ENCODE measurements at places on chromosomes 7 and 10.

- no peak for DNase-seq
Measured at GRCh38 chr10:30781670-30782121, 152.1 kb upstream of the LYZL2 start.

DNA sequence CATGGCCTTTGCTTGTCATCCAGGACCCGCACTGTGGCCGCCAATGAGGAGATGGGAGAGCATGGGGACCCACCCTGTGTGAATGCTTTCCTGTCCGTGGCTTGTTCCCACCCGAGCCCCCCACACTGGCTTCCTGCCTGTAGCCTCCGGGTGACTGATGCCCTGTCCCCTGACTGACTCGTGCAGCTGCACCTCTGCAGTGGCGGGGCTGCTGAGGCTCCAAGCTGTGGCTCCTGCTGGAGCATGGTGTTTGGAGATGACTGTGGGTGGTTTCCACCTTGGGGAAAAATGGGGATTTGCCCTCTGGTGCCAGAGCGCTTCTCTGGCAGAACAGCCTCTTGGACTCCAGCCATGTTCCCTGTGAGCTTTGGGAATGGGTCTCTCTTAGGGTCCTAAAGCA is 2.1 kb downstream of the CAMK1D start:
- peak; percentile 25 for DNase-seq

GRCh38 chr10:68516766-68517165 is 10.6 kb downstream of the SLC25A16 start:
- DNase-seq, result no peak

- no peak for DNase-seq
Measured at GRCh38 chr7:5700391-5700985, 81.0 kb downstream of the RNF216 start.

DNA sequence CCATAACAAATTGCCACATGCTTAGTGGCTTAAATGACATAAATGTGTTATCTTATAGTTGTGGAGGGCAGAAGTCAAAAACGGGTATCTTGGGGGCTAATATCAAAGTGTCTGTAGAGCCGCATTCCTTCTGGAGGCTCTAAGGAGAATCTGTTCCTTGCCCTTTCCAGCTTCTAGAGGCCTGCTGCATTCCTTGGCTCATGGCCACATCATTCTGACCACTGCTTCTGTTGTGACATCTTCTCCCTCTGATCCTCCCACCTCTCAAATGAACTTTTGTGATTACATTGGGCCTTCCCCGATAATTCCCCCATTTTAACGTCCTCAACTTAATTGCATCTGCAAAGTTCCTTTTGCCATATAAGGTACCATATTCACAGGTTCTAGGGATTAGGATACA is 76.1 kb downstream of the CYP26A1 start:
- DNase-seq, result no peak

DNA sequence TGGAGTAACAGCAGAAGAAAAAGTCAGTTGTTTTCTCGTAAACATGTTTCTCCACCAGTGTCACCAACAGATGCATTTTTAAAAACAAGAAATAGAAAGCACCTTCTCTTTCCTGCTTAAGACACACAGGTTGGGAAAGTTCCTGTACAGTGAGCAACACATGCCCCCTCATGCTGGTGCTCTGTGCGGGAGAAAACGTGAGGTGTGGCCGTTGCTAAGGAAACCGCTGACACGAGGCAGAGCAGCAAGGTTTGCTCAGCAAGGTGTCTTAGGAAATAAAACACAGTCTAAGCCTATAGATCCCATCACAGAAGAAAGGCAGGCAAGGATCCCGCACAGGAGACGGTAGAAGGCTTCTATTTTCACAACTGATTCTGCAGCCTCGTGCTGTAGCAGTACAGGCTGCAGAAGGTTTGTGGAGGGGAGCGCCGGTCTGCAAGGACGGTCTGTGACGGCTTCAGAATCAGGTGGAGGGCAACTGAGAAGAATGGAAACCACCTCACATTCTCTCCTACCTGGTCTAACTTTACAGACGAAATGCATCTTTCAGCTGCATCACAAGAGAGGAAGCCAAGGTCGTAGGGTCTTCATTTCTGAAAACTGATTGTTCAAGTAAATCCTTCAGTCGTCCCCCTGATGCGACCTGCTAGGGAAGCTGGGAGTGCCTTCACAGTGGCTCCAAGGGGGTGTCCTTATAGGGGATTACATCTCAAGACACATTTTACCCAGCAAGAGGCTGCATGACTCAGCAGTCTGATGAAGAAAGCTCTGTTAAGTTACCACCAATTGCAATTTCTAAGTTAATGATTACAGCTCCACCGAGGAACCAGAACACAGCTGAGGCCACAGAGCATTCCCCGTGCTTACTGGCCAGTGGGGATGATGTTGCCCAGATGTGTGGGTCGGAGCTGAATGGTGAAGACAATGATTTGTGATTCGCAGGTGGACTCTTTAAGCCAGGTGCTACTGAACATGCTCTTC is 150.7 kb upstream of the KLF14 start:
- DNase-seq, result no peak

DNA sequence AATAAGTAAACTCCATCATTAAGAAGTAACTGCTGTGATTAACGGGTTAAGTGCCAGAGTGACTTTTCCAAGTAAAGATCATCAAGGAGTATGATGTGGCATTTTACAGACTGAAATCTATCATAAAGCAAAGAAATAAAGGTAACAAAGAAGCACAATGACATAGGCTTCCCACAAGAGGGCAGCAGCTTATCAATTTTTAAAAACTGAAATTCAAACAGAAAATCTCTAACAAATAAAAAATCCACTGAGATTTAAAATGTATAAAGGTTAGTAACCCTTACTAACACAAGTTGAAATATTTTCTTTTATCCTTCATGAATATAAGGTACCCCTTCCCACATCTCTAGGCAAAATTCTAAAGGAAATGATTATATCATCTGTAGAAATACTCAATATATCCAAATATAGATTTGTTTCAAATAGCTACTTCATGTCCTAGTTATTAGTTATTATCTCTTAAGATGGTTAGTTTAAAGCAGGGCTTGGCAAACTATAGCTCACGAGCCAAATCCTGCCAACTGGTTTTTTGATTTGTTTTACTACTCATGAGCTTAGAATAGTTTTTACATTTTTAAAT is 29.2 kb downstream of the FAM3C start:
- DNase-seq, result no peak

GRCh38 chr7:65225422-65226006 is 148.1 kb upstream of the ZNF92 start:
- no peak for DNase-seq

DNA sequence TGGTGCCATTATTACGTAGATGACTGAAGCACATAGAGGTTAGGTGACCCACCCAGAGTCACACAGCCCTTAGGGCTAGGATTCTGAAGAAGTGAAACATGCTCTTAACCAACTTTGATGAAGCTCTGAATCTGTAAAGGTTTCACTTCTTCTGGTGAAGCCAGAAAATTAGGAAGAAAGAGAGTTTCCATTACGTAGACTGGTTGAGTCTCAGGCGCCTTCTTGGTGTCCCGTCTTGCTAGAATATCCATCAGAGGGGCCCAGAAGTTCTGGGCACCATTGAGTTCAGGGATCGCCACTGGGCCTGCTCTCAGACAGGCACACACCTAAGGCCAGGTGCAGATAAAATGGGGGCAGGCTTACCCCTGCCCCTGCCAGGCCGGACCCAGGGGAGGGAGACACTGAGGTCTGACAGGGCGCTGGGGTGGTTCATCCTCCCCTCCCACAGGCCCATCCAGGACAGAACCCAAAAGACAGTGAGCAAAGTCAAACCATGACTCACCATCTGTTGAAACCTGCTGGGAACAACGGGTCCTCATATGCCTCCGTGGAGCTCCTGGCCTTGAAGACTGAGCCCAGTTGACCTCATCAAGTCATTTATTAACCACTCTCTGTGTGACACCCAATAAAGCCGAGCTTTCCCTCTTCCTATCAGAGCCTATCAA is 33.2 kb downstream of the DRGX start:
- DNase-seq, result no peak

GRCh38 chr10:17144032-17144431 is 14.4 kb upstream of the CUBN start:
- no peak for DNase-seq

- no peak for DNase-seq
Measured at GRCh38 chr10:57624066-57624465, 643.6 kb downstream of the IPMK start.

DNA sequence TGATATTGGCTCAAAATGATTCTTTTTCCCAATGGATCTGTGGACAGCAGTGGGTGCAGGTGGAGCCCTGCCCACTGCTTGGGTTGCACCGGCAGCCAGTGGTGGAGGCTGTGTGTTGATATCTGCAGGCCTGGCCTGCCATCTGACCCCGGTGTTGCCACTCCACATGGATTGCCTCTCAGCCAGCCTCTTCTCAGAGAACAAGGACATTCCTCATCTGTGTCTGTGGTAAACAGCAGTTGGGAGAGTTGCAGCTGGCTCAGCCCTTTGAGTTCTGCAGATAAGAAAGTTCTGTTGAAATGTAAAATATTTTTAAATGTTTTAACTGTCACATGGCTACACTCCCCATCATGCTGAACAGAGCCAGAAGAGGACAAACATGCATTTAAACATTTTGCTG is 374.9 kb upstream of the CELF2 start:
- no peak for DNase-seq

DNA sequence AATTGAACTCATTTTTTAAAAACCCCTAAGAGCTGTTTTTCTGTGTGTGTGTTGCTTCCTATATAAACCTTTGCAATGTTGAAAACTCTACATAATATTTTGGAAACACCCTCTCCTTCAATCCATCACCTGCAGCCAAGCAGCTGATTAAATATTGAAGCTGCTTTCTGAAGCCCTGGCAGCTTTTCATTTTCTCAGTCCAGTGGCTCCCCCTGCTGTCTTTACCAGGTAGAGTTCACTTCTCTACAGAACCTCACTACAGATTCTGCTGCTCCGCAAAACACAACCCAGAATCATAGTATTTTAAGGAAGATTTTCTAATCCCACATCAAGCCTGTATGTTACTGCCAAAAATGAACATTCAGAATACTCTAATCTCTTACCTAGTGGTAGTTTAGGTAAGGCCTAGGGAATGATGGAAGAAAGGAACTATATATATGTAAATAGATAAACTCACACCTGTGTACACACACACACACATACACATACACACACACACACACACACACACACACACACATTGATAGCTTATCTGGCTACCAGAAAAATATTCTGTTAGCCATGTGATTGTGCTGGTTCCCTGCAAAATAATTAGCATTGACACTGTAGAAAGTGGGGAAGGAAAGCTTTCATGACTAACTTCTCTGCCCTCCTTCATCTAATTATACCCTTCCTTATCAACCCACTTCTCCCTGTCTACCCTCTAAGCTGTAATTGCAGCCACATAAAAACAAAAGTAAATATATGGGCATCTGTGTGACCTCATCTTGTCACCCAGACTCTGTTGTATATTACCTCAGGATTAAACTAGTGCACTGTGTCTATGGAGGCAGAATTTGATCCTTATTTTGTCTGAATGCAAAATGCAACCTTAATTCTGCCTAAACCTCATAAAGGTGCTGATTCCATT is 229.5 kb upstream of the FZD1 start:
- DNase-seq, result peak; percentile 20

- no peak for DNase-seq
Measured at GRCh38 chr7:66928388-66928787, 7.4 kb downstream of the TMEM248 start.

DNA sequence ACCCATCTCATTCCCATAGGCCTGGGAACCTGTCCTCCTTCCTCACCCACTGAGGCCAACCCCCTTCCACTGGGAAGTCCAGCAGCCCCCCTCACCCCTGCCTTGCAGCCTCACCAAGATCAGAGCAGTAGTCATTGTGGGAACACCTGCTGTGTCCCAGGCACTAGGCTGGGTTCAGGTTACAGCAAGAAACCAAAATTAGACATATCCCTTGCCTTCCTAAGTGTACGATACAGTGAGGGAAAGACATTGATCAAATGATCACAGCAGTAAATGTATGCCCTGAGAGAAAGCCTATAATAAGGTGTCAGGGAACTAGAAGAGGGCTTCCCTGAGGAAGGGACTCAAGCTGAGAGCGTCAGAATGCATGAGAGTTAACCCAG is 17.0 kb upstream of the C10orf105 start:
- DNase-seq, result no peak
